ENCODE measurements at places on chromosomes 13 and 19. TPM values are rescaled to one million over a fixed set of nuclear protein-coding genes. Genes with fewer than 3 reads are reported as not detected.

GRCh38 chr13:99439850-99440604 is 61.2 kb upstream of the TM9SF2 start:
- H3K27me3 ChIP-seq = peaks cover 36% of the 10 kb centered on the region
- H3K4me3 ChIP-seq = no peak overlapping the region
- peaks cover 7% of the 10 kb centered on the region for H3K4me1 ChIP-seq
- no peak overlapping the region for H3K27ac ChIP-seq
- DNase-seq = no peak
- H3K36me3 ChIP-seq = no peaks in the 10 kb centered on the region

- no peaks in the 10 kb centered on the region for H3K36me3 ChIP-seq
- H3K4me3 ChIP-seq = no peak overlapping the region
- H3K27ac ChIP-seq = no peak overlapping the region
- H3K27me3 ChIP-seq = no peaks in the 10 kb centered on the region
- no peaks in the 10 kb centered on the region for H3K4me1 ChIP-seq
Observed at GRCh38 chr13:29021311-29021710, 201.2 kb downstream of the MTUS2 start.

DNA sequence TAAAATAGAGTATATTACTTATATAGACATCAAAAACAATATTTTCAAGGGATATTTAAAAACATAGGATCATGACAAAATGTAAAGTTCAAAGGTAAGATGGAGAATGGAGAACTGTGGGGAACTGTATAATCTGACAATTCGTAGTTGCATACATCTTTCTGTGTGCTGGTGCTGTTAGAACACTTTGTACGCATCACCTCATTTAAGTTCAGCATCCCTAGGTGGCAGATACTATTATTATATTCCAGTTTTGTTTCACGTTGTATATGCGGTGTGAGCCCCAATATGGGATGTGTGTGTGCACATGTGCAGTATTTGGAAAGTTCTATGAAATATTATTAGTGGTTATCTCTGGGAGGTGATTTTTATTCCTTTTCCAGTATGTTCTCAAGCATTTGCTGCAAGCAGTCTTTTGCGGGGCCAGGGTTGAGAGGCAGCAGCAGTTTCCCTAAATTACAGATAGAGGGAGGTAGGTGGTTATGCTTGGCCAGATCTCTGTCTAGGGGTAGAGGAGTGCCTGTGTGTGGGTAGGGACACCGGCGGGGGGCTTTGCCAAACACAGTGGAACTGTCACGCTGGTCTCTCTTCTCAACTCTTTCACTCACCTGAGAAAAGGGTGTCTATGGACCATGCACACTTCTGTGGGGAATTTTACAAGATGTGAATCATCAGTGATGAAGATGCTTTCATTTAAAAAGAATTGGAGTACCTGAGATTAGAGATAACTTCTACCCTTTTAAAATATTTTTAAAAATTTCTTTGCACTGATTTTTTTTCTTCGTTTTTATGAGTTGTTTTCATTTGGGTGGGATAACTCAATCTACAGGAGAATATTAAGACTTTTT is 55.6 kb upstream of the ALOX5AP start:
- no peak for DNase-seq
- H3K36me3 ChIP-seq = no peaks in the 10 kb centered on the region
- no peak overlapping the region for H3K27ac ChIP-seq
- H3K4me1 ChIP-seq = peaks cover 4% of the 10 kb centered on the region

DNA sequence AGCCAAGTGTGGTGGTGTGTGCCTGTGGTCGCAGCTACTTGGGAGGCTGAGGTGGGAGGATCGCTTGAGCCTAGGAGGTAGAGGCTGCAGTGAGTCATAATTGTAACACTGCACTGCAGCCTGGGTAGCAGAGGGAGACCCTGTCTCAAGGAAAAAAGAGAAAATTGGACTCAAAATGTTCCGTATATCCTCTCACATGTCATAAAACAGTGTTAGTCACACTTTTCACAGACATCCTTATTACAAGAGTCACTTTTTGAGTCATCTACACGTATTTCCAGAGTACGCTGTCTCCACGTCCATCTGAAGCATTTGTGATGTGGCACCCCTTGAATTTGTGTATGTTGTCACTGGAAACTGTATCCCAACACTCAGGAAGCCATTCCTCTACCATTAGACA is 133.0 kb downstream of the SIPA1L3 start:
- no peak overlapping the region for H3K4me3 ChIP-seq
- peaks cover 4% of the 10 kb centered on the region for H3K36me3 ChIP-seq
- H3K27me3 ChIP-seq = no peaks in the 10 kb centered on the region
- H3K4me1 ChIP-seq = peaks cover 43% of the 10 kb centered on the region
- no peak overlapping the region for H3K27ac ChIP-seq
- DNase-seq = no peak

Gene GRIK5
- total RNA-seq = 3.8 TPM

Gene ZNF528
- 8.3 TPM for total RNA-seq

Data from neural crest cell (in vitro differentiated cells).